ENCODE measurements at places on chromosomes 13 and 19.

DNA sequence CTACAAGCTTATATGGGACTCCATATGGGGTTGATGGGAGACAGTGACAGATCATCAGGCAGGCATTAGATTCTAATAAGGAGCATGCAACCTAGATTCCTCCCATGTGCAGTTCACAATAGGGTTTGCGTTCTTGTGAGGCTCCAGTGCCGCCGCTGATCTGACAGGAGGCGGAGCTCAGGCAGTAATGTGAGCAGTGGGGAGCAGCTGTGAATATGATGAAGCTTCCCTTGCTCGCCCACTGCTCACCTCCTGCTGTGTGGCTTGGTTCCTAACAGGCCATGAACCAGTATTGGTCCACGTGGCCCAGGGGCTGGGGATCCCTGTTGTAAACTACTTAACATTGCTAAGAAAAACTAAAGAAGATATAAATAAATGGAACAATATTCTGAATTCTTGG lies 378.4 kb downstream of the KCNRG start:
- DNase-seq, result no peak

- DNase-seq, result no peak
Observed at GRCh38 chr13:64154514-64154913, 2738.9 kb upstream of the PCDH20 start.

DNA sequence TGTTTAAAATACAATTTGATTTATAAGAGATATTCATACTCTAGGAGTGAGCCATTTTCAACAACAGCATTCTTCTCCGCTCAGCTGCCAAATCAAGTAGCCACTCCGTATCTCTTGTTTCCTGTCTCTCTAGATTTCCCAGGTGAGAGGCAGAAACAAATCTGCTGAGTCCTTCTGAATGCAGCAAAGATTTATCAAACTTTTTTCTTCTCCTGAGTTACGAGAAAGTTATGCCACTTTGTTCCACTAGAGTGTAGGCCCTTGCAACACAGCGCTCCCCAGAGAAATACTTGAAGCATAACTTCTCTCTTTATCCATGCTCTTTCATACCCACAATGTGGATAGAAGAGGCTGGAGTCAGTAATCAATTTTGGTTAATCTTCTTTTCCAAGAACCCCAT lies 1960.8 kb downstream of the OLFM4 start:
- DNase-seq, result no peak

- DNase-seq, result no peak
Observed at GRCh38 chr13:29969286-29969685, 118.9 kb upstream of the UBL3 start.

GRCh38 chr13:110942248-110942981 lies 27.5 kb upstream of the ANKRD10 start:
- DNase-seq, result no peak

DNA sequence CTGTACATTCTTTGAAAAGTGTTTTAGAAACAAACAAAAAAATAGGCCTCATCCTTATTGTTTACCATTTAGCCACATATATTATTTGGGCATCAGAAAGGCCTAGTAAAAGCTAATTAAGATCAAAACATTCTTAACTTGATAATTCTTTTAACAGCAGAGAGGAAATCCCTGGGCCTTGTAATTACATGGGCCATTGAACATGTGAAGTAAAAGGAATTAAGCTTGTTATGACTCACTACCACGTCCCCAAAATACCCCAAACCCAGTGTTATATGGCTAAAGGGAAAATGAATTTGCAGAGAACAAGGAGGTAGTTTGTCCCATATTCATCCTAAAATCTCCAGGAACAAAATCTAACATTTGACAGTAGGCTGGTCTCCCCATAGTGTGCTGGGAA lies 439.8 kb downstream of the ITGBL1 start:
- DNase-seq, result no peak

DNA sequence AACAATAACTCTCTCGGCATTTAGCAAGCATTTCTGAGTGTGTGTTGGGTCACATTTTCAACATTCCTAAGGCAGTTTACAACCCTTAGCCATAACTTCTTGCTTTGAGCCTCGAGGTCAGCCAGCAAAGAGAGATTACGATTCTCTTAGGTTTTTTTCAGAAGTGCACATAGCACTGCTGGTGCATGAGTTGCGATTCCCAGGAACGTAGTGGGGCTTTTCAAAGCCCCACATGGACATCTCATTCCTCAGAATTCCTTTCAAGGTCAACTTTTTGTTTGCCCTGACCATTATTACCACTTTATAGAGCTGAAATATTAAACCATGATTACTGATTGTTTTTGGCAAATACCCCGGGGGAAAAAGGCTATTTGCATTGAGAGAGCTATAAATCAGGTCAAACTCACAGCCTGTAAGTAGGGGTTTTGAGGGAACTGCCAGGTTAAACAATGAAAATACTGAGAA lies 705.3 kb downstream of the GPC5 start:
- no peak for DNase-seq

GRCh38 chr19:56725829-56726424 lies 54.4 kb upstream of the ZNF835 start:
- DNase-seq, result no peak

GRCh38 chr13:56586976-56587375 lies 553.7 kb upstream of the PRR20A start:
- DNase-seq, result no peak
